Stimulated activated effector memory CD8-positive, alpha-beta T cell treated with anti-CD3 and anti-CD28 coated beads, Interleukin-12 subunit alpha, Interleukin-12 subunit beta, amount 100 ng/mL, for 72 hours (primary cell): ENCODE measurements at places on chromosomes 7 and 10.

DNA sequence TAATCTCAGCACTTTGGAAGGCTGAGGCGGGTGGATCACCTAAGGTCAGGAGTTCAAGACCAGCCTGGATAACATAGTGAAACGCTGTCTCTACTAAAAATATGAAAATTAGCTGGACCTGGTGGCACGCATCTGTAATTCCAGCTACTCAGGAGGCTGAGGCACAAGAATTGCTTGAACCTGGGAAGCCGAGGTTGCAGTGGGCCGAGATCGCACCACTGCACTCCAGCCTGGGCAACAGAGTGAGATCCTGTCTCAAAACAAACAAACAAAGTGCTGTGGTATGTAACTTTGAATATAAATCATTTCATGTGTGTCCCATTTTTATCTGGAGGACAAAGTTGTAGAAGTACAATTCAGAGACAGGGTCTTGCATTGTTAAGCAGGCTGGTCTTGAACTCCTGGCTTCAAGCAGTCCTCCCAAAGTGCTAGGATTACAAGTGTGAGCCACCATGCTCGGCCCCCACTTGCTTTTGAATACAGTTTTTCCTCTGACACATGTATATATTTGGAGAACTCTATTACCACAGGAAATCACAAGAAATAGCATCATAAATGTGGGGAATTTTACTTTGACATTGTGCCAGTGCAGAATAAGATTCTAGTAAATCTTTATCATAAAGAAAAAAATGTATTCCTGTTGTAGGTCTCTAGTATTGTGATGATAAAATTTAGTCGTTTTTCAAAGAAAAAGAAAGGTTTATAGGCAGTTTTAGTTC, 32.6 kb downstream of the PTPN12 start:
- DNase-seq: no peak

GRCh38 chr10:131429141-131429540, 117.6 kb upstream of the TCERG1L start:
- no peak for DNase-seq

DNA sequence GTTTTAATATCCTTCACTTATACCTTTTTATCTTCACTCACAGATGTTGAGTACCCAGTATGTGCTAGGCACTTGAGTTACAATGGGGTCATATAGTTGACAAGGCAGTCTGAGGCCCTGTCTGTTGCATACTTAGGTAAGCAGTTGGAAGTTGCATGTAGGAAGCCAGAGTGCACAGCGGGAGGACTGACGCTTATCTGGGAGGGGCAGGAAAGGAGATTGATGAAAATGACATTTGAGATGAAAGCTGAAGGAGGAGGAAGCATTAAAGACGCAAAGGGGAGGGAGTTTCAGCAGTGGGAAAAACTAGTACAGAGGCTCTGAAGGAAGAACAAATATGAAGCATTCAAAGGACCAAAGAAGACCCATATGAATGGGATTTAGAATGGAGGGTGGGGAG, 266.2 kb downstream of the HTR7 start:
- no peak for DNase-seq

DNA sequence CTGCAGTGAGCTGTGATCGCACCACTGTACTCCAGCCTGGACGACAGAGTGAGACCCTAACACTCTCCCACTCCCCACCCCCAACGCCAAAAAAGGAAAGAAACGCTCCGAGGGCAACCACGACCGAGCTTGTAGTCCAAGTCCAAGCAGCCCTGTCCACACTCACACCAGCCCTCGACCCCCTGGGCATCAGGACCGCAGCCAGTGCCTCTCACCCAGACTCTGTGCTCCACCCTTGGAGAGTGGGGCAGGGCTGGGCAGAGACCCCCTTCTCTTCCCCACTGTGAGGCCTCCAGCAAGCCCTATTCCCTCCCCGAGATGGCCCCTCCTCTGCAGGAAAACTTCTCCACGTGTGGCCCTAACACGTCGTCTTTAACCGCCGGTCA, 82.6 kb downstream of the FOXL3 start:
- no peak for DNase-seq

- no peak for DNase-seq
Observed at GRCh38 chr7:37287131-37287855, 161.4 kb downstream of the ELMO1 start.

DNA sequence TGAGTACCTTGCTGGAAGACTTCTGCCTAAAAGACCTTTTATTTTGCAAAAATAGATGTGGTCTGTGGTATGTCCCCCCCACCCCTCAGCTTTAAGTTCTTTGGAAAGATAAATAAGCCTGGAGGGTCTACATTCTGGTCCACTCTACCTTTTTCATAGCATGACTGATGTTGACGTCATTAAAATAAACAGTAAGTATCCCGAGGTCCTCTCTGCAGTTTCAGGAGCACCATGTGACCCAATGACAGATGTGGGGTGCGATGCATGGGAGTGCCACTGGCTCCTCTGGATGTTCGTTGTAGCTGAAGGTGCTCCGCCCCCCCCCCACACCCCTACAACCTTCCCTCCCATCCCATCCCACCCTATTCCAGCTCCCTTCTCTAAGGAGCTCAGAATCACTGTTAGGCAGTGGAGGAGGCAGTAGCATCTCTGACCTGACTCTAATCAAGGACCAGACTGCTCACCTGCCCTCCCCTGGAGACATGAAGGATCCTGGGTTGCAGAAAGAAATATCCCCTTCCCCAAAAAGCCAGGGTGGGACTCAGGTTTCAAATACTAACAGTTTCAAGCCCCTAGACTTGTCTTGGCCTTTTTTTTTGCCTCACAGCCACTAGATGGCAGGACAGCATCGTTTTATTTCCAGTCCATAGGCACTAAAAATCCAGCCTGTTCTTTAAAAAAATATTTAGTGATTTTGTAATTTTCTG, 25.1 kb downstream of the CASP7 start:
- no peak for DNase-seq

GRCh38 chr7:157612664-157613561, 276.1 kb downstream of the DNAJB6 start:
- DNase-seq: peak; percentile 71

DNA sequence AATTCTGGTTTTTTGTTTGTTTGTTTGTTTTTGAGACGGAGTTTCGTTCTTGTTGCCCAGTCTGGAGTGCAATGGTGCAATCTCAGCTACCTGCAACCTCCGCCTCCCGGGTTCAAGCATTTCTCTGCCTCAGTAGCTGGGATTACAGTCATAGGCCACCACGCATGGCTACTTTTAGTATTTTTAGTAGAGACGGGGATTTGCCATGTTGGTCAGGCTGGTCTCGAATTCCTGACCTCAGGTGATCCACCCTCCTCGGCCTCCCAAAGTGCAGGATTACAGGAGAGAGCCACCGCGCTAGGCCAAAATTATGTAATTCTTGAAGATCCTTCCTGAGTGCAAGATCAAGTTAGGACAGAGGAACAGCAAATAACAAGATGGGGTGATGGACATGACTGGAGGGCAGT, 719 bp downstream of the ZNF33B start:
- no peak for DNase-seq

- peak; percentile 56 for DNase-seq
Observed at GRCh38 chr10:98170249-98171117, 36.0 kb downstream of the R3HCC1L start.

DNA sequence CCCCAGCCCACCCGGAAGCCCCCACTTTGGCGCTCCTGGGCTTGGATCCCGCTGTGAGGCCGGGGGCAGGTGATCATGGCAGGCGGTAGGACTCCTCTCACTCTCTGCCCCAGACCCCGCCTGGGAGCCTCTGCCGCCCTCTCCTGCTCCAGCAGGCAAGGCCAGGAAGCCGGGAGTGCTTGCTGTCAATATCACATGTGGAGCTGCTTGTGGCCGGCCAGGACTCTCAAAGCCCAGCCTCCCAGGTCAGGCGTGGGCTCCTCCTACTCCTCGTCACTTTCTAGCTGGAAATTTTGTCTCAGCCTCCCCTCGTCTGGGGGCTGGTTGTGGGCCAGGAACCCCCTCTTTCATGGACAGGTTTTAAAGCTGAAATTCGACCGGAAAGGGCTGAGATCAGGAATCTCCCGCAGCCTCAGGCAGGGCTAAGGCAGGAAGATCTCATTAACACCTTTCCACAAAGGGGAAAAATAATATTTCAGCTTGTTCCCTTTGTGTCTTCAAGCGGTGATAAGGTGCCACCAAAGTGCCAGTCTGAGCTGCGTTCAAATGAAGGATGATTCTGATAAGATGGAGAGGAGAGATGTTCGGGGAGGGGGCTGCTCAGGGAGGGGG, 273.6 kb upstream of the PODXL start:
- DNase-seq: no peak

DNA sequence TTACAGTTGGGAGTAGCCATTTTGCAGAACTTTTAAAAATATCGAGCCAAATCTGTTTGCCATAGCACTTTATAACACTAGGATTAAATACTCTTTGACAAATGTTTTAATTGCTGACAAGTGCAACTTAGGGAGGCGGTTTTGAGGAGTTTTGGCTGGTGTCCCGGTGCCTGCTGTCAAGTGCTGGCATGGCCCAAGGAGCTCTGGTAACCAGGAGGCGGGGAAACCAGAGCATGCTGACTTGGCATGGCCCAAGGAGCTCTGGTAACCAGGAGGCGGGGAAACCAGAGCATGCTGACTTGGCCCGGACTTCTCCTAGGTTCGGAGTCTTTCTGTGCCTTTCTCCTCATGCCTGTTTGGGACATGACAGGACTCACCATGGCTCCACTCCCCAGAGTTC, 30.8 kb upstream of the ZNF32 start:
- no peak for DNase-seq

DNA sequence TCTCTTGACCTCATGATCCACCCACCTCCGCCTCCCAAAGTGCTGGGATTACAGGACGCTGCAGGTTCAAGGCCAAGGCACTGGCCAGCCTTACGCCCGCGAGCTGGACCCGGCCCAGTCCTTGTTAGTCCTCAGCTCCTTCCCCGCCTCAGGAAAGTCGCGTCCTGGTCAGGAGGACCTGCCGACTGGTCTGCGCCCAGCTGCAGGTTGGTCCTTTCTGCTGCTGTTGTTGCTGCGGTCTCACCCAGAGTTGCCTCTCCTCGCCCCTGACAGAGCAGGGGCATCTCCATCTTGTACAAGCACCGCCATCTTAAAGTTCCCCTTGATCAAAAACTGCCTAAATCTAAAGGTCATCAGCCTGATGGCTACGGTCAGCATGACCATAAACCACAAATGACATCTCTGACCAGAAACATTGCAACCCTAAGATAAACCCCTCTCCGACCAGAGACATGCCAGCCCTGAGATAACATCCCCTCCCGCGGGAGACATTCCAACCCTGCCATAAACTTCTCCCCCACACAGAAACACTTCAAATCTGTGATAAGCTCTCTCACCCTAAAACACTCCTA, 13.9 kb upstream of the BMS1 start:
- no peak for DNase-seq

GRCh38 chr7:140604760-140605159, 35.9 kb downstream of the DENND2A start:
- DNase-seq: no peak

DNA sequence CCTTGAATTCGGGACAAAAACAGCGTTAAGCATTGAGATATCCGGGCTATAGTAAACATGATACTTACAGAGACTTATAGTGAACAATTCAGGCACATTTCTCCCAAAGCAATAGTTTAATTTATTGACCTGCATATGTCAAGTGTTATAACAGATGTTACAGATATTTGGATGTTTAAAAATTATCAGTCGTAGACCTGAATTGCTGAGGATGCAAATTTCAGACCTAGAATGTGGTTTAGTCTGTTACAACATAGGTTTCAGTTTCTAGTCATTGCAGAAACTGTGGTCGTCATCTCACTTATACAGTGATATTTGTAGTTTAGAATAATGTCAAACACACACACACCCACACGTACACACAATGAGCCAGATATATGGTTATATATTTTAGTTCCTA, 85.2 kb downstream of the VTI1A start:
- DNase-seq: no peak

- no peak for DNase-seq
Observed at GRCh38 chr10:104197364-104197763, 34.8 kb downstream of the CFAP43 start.
